ENCODE measurements at places on chromosomes 1 and 21.
A peak's percentile ranks its signal among the peaks of the same experiment; 100 is the strongest.

DNA sequence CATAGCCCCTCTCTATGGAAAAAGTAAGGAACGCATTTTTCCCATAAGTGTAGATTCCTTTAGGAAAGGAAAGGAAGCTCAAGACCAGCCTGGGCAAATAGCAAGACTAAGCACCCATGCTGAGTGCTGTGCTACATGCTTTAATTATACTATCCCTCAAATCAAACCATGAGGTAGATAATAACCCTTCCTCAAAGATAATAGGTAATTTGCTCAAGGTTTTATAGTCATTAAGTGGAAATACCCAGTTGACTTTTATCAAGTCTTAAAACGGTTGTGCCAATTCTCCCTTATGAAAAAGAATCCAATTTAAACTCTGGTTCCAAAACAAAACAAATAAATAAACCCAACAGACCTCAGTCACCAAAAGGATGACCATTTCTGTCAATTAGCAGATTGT lies 3.4 kb downstream of the KIAA0319L start:
- no peak for DNase-seq

DNA sequence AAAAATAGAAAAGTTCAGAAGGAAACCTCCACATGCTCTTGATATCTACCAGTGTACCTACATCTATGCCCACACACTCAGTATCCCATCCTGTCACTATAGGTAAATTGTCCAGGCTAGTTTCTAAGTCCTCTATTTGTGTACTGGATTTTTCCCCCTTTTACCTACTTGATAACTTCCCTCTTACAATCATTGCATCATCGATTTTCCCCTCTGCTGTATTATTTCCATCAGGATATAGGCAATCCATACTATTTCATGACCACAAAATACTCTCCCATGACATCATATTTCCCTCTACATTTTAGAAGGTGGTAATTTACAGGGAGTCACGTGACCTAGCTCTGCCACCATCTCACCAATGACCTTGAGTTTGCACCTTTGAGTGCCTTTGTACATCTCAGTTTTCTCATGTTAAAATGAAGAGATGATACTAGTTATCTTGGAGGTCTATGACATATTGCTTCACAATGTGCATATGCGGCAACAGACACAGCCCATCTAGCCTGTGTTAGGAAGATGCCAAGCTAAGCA lies 88.2 kb downstream of the GDAP2 start:
- no peak for DNase-seq

DNA sequence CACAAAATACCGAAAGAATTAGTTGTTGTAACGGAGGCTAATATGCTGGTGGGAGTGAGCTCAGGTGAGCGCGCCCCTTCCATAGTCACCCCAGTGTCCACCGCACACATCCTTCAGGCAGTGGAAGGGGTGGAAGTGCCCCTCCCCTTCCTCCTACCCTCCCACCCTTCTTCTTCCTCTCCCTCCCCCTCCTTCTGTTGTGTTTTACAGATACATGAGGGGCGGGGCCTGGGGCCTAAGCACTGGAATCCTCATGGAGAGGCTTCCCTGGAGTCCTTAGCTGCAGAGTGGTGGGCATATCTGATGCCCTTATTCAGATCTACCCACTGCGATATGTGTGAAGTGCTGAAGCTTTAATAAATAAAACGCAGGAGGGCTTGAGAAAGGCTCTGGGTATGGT lies 10.3 kb upstream of the ADARB1 start:
- no peak for DNase-seq

GRCh38 chr1:152904688-152905440 lies 3.5 kb upstream of the IVL start:
- DNase-seq, result no peak

DNA sequence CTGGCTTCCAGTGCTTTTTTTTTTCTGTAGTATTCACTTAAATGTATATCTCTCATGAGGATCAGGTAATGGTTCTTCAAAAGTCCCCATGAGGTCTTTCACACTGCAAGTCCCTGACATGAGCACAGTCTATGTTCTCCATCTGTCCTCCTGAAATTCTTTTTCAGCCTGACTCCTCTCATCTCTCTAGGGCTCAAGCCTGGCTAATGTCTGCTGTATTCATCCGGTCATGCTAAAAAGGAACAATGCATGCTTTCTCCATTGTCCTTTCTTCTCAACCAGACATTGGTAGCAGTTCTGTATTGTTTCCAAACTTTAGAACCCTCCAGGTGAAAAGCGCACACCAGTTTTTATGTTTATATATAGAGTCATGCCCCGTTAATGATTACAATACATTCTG lies 368.3 kb upstream of the OLFM3 start:
- DNase-seq, result no peak

DNA sequence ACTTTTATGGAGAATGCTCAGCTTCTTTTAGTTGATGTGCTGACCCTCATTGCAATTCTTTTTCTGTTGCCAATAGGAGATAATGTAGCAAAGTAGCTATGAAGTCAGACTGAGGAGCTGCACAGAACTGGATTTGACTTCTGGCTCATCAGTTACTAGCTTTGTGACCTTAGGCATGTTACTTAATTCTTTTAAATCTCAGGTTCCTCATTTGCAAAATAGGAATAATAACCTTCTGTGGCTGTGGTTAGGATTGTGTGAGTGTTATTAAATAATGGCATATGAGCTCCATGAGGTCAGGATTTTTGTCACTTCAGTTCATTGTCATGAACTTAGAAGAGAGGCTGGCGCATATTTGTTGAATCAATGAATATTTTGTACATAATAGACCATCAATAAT lies 237.6 kb upstream of the SGIP1 start:
- no peak for DNase-seq

- DNase-seq, result no peak
Measured at GRCh38 chr1:203129501-203130231, 2.1 kb downstream of the ADORA1 start.

- DNase-seq, result peak; percentile 0
Measured at GRCh38 chr1:228001738-228002535, 4.9 kb upstream of the WNT3A start.

DNA sequence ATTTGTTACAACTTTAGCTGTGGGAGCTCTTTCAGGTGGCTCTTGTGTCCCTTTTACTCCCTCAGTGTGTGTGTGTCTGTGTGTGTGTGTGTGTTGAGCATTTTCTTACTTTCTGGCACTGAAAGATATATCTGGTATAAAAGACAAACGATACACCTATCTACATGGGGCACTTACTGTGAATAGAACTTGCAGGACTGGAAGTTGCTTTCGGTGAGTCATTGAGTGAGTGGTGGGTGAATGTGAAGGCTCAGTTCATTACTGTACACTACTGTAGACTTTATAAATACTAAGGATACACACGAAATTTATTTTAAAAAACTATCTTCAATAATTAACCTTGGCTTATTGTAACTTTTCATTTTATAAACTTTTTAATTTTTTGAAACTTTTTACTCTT lies 38.7 kb downstream of the BTBD8 start:
- no peak for DNase-seq

- no peak for DNase-seq
Measured at GRCh38 chr1:212205843-212206242, 79.4 kb upstream of the PPP2R5A start.

DNA sequence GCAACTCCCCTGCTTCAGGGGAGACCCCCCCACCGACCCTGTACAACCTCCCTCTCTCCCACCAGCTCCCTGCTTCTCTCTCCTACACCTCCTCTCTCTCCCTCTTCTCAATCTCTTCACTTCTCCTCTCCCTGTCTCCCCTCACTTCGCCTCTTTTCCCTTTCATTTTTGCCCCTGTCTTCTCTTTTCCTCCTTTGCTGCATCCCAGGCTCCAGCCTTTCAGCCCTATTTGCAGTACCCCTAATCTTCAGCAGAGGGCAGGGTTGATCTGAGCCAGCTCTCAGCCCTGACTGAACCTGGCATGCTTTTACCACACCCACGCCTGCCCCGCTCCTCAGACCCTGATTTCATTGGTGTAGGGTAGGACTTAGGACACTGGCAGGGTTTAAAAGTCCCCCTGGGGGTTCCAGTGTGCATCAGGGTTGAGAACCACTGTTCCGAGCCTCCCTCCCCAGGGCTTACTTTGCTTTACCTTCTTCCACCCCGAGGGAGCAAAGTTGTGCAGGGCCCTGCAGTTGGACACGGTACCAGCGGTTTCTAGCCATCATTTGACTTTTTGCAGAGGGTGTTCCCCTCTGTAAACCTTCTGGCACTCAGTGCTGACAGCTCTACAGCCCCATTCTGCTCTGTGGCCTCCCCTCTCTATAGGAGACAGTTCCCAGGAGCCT lies 67.3 kb upstream of the CNTN2 start:
- peak; percentile 86 for DNase-seq

GRCh38 chr1:168980180-168980579 lies 126.3 kb upstream of the ATP1B1 start:
- no peak for DNase-seq

GRCh38 chr1:91120421-91120820 lies 98.6 kb upstream of the ZNF644 start:
- no peak for DNase-seq

DNA sequence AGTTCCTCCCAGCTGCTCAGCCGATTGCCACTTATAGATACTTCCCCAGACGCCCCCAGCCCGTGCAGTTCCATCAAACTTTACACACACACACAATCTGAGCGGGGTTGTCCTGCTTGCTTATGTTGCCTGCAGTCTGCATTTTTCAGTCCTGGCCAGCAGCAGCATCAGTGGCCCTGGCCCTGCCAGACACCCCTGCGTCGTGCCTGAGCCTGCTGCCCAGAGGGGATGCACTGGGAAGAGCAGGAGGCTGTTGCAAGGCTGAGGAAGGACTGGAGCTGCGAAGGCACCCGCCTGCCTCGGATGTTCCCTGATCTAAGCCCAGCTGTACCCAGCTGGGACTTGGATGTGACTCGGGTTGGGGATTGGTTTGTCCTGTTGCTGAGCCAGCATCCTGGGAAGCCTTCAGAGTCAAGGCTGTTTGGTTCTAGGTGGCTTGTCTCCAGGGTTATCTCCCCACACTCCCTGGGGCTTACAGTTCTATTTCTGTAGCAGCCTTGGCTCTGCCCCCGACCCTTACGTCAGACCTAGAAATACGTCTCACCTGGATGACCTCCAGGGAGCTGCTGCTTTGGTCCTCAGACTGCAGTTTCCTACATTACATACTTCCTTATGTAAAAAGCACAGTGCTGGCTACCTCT lies 42.3 kb downstream of the MAN1C1 start:
- no peak for DNase-seq

GRCh38 chr1:33364565-33364918 lies 43.6 kb upstream of the A3GALT2 start:
- no peak for DNase-seq

- DNase-seq, result no peak
Measured at GRCh38 chr1:4022715-4023114, 122.6 kb upstream of the C1orf174 start.

All from AG08395 (cell line).